HS-5 (cell line): ENCODE measurements at places on chromosomes 3 and 15.

- no peak for DNase-seq
Observed at GRCh38 chr3:58237941-58238681, 519 bp downstream of the ABHD6 start.

- no peak for DNase-seq
Observed at GRCh38 chr3:123324880-123325765, 123.4 kb downstream of the SEC22A start.

GRCh38 chr3:171646357-171647133 is 163.7 kb downstream of the PLD1 start:
- DNase-seq, result peak; percentile 36

GRCh38 chr3:40695848-40696247 is 171.1 kb downstream of the ZNF621 start:
- no peak for DNase-seq

- DNase-seq, result no peak
Observed at GRCh38 chr15:84826369-84826823, 9.2 kb downstream of the ALPK3 start.

- DNase-seq, result no peak
Observed at GRCh38 chr15:69974321-69974720, 123.4 kb downstream of the TLE3 start.

GRCh38 chr3:85427467-85427866 is 468.7 kb downstream of the CADM2 start:
- no peak for DNase-seq

- no peak for DNase-seq
Observed at GRCh38 chr3:192121923-192122322, 605.4 kb downstream of the FGF12 start.

DNA sequence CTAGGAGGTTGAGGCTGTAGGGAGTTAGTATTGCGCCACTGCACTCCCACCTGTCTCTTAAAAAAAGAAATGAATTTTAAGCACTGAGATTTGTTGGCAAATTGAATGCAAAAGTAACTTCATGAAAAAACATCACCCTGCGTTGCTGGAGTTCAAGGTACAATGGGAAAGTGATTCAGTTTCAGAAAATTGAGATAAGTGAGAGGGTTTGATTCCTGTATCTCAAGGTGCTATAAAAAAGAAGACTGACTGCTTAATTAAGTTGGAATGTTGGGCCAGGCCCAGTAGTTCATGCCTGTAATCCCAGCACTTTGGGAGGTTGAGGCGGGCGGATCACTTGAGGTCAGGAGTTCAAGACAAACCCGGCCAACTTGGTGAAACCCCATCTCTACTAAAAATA is 39.1 kb downstream of the IQGAP1 start:
- DNase-seq, result no peak

DNA sequence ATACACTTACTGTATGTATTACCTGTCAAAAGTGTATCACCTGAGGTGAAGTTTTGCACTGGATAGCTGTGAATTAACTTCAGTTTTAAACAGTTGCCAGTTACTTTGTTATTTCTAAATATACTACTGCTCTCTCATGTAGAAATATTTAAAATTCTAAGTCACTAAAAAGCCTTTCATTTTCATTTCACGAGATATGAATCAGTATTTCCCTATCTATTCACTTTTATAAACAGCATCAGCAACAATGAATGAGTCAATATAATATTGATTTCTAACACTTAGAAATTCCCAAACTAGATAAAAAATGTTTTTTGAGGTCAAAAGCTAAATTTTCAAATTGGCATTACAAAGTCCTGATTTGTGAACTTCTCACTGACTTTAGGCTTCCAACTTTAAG is 32.6 kb downstream of the UBE3A start:
- DNase-seq, result no peak

DNA sequence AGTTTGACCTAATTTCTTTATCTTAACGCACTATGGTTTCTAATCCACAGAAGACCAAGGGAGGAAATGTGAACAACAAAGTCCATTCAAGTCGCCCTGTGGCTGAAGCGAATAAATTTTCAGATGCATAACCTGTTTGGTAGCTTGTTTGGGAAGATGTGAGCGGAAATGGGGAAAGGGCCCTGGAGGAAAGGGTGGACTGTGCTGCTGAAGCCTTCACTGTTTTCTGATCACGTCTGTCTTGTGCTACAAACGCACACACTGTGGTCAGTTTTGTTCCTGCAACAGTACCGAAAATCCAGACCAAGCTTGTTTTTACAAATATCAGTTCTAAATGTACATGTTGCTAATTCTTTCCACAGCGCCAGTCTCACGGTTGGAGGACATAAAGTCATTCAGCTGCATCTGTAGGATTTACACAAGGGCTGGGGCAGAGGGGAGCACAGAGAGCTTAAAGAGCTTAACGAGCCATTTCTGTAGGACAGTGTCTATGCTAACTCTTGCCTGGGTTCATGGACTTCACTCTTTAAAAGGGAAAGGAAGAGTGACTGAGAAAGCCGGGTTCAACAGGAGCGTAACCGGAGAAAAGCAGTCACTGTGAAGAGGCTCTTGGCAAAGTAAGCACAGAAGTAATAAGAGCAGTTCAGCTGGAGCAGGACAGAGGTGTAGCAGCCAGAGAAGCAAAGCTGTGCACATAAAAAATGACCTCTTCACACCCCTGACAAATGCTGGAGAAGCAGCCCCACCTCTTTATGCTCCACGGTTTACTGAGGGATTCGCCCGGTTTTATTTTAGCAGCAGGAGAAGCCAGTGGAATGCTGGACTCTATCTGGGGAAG is 66.6 kb downstream of the USF3 start:
- DNase-seq, result no peak

- peak; percentile 67 for DNase-seq
Observed at GRCh38 chr3:24365168-24365567, 129.5 kb downstream of the THRB start.

DNA sequence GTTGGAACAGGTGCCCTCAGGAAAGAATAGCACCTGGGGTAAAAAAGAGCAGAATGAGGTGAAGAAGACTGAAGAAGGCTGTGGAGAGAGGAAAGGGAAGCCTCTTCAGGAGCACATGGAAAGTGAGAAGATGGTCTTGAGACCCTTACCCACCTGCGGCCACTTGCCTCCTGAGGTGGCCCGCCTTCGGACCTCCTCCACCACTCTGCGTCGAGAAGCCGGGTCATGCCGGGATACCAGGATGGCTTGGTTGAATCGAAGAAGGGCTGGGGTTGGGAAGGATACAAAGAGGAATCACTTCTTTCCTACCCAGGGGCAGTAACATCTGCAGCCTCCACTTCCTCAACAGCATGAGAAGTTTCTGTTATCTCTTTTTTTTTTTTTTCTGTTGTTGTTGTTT is 3.0 kb downstream of the LPCAT4 start:
- no peak for DNase-seq

DNA sequence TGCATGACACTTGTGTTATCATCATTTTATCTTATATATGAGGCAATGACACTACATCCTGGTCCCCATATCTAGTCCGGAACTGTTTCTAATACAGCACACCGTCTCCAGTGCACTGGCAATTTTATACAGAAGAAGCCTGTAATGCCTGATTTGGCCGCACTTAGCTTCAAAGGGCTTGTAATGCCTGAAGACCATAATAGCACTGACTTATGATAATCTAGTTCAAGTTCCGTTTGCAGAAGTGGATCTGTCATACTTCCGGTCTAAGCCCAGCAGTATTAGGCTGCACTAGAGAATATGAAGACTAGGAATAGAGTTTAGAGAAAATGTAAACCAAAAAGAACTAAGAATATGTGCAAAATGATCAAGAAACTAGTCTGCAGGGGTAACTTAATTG is 1.3 kb downstream of the BNIP2 start:
- DNase-seq, result no peak

DNA sequence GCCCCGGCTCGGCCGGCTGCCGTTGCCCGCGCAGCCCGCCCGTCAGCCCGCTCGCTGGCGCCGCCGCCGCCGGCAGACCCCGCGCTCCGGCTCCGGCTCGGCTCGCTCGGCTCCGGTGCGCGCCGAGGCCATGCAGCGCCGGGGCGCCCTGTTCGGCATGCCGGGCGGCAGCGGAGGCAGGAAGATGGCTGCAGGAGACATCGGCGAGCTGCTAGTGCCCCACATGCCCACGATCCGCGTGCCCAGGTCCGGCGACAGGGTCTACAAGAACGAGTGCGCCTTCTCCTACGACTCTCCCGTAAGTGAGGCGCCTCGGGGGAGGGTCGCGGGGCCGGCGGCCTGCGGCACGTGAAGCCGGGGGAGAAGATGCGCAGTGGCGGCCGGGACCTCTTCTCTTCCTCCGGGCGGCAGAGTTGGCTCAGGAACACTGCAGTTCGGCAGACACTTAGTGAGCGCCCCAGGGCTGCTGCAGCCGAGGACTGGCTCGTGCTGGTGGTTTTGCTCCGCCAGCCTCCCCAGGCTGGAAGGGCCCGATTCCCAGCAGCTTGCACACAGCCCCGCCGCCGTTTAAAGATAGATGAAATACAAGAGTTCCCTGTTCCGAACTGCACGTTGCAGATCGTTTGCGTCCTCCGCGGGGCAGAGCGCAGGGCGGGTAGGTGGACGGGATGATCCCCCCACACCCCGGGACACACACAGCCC is 407 bp downstream of the USP13 start:
- DNase-seq, result no peak

GRCh38 chr3:46281551-46281950 is 39.3 kb downstream of the CCR3 start:
- DNase-seq, result no peak

DNA sequence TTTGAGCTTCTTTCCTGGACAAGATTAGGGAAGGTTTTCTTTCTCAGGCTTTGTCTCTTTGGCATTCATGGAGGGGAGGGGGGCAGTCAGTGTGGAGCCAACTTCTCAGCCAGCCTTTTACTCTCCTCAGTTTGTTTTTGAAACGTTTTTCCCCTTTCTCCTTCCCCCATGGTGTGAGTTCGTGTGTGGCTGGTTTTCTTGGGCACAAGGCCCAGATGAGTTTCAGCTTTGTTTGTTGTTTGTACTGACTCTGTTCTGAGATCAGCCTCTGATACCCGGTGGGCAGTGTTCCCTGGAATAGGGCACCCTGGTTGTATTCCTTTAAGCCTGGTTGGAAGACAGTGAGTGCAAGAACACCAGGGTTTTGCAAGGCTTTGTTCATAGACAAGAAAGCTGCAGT is 168.2 kb upstream of the RARB start:
- no peak for DNase-seq

DNA sequence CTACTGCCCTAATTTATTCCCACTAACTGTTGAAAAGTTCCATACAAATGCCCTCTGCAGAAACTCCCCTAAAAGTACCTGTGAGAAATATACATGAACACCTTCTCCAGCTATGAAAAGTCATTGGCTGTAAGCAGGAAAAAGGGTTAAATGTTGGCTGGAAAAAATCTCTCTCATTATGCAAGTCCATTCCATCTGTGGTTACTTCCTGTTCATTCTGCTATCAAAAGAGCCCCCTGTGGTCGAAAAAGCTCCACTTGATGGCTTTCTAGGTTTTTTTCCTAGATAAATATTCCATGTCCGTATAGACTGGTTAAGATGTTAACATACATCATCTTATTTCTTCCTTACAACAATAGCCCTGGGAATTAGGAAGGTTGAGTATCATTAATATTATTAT is 56.2 kb upstream of the AKAP13 start:
- DNase-seq, result no peak

DNA sequence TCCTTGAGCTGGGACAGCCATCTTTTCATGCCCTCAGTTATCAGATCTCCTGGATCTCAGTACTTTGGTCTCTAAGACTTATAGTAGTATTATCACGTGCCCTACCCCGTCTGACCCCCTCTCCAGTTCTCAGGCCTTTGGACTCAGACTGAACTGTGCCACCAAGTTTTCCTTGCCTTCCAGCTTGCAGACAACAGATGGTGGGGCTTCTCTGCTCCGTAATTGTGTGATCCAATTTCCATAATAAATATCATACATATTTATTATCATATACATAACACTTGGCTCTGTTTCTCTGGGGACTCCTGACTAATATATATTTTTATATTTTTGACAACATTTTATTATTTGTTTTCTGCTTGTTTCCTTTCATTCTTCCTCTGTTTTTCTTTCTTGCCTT is 458.8 kb upstream of the SEMA6D start:
- no peak for DNase-seq

DNA sequence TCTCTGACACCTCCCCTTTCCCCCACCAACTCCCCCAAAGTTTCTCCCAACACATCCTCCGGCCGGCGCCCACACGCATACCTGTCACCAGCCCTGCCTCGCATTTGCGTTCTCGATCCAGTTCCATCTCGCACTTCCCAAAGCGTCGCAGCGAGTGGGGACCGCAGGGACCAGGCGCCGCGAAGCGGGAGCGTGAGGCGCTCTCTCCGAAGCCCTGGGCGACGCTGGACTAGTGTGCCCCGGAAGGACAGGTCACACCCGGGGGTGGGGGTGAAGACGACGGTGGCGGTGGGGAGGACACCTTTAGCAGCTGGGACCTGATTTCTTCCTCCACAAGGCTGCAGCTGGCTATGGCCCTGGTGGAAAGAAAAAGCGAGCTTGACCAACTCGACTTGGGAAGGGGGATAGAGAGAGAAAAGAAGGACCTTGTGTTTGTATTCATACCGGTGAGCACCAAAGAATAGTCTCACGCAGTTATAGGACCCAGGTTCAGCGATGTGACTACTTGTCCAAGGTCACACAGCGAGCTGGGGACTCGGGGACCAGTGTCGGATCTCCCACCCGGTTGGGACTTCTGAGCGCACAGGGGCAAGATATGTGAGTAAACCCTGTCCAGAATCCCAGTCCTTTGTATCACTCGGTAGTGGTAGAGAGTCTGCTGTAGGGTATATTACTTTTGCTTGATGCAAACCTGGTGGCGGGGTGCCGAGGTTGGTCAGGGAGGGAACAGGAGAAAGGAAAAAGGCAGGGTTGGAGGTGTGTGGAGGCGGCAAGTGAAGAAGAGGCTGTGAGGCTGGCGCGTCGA is 607 bp upstream of the GHSR start:
- DNase-seq, result no peak

DNA sequence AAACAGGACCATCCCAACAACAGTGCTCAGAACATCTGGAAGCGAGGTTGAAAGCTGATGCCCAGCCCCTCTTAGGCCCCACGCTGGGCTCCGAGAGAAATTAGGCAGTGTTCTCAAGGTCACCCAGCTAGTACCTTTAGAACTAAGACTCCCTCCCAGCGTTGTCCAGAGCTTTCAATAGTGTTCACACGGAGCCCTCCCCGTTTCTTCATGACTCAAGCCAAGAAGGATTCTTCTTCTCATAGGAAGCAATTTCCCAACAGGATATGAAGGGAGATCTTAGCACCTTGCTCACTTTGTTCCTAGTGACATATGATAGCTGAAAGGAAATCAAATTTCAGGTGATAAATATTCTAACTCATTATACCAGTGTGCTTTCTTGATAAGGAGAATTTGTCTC is 244.2 kb upstream of the ST8SIA2 start:
- DNase-seq, result no peak

DNA sequence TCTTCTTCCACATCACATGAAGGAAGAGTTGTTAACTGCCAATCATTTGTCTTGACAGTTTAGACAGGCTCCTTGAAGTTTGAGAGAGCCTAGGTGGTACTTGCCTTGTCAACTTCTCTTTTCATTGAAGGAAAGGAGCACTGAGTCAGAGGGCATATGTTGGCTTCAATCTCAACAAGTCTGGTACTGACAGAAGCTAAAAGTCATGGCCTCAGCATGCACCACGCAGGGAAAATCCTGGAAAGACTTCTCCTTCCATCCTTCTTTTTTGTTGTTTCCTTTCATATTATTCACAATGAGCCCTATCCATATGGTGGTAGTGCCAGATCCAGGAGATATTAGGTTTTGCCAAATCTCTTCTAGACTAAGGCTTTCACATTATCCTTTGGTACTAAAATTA is 1272.5 kb downstream of the ROBO1 start:
- DNase-seq, result no peak

GRCh38 chr15:99441871-99442251 is 123.9 kb upstream of the MEF2A start:
- DNase-seq, result no peak

- no peak for DNase-seq
Observed at GRCh38 chr15:95458721-95459120, 871.8 kb upstream of the NR2F2 start.
